ENCODE measurements at places on chromosomes 16 and 17.

DNA sequence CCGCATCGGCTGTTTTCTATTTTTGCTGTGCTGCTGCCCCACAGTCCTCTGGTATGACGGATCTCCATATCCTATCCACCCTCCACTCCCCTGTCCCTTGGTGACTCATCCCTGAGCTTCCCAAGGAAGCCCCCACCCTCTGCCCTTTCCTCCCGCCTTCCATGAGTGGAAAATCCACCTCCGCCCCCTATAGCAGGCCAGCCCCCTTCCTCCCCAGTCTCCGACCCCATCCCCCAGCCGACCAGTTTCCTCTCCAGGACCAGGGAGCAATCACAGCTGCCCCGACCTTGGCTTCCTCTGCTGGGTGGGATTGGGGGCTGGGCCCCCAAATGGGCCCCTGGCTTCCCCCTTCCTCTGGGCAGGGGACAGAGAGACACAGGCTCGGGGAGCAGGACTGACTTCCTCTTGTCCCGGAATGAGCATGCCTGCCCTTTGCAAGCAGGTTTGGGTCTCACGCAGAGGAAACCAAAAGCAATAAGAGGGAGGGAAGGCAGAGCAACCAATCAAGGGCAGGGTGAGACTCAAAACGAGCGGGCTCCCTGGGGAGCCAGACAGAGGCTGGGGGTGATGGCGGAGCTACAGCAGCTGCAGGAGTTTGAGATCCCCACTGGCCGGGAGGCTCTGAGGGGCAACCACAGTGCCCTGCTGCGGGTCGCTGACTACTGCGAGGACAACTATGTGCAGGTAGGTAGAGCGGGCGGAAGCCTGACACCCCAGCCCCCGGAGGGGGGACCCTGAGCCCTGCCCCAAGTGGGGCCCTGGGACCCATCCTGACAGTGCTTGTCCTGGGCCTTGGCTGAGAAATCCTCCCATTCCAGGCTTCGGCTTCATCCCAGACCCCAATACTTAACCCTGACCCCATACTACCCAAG, at the start of the genes ABI3 and GNGT2:
Gene ABI3 (plus strand): TSS at position 550 of the 872 bp plus-strand sequence. CDS start 18 bp downstream, at position 568.
Gene GNGT2 (minus strand): TSS at position 417 of the 872 bp plus-strand sequence. CDS start 3,152 bp downstream, outside the sequence.
- peak; percentile 50 for DNase-seq

- no peak for DNase-seq
Observed at GRCh38 chr17:34474706-34475105, 104.7 kb upstream of the TMEM132E start.

DNA sequence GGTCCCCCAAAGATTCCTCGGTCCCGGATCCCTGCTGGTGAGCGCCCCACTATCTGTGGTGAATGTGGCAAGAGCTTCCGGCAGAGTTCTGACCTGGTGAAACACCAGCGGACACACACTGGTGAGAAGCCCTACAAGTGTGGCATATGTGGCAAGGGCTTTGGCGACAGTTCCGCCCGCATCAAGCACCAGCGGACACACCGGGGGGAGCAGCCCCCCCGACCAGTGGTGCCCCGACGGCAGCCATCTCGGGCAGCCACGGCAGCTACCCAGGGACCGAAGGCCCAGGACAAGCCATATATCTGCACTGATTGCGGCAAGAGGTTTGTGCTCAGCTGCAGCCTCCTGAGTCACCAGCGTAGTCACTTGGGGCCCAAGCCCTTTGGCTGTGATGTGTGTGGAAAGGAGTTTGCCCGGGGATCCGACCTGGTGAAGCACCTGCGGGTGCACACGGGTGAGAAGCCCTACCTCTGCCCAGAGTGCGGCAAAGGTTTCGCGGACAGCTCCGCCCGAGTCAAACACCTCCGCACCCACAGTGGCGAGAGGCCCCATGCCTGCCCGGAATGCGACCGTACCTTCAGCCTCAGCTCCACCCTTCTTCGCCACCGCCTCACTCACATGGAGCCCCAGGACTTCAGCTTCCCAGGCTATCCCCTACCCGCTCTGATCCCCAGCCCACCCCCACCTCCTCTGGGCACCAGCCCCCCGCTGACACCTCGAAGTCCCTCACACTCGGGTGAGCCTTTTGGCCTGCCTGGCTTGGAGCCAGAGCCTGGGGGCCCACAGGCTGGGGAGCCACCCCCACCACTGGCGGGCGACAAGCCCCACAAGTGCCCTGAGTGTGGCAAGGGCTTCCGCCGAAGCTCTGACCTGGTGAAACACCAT, 2.8 kb downstream of the ZNF48 start:
- DNase-seq: no peak

- no peak for DNase-seq
Observed at GRCh38 chr16:48317614-48318315, 67.4 kb downstream of the SIAH1 start.

- peak; percentile 35 for DNase-seq
Observed at GRCh38 chr16:81254922-81255526, 16.5 kb downstream of the BCO1 start.

DNA sequence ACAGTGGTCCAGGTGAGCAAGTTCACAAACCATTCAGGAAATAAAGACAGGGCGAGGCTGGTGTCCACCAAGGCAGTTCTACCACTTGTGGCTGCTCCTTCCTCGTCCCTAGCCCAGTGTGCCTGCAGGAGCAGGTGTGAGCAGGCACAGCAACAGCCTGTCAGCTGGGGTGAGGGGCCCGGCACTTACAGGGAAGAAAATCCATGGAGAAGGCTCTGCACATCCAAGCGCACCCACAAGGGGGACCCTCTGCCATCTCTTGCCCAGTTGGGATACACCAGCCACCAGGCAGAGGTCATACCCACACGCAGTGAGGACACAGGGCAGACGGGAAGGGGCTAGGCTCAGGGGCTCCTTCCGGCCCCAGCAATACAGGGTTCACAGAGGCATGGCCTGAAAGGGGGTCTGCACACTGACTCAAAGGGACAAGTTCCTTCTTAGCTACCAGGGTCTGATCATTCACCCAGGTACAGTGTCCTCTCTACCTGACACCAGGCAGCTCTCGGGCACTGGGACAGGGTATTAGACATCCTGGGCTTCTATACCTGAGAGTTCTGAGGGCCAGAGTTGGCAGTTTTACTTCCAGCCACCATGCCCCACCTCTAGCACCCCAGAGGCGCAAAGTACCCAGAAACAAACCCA, 27.0 kb downstream of the CDIP1 start:
- peak; percentile 63 for DNase-seq
